ENCODE measurements at places on chromosomes 13 and 19.

DNA sequence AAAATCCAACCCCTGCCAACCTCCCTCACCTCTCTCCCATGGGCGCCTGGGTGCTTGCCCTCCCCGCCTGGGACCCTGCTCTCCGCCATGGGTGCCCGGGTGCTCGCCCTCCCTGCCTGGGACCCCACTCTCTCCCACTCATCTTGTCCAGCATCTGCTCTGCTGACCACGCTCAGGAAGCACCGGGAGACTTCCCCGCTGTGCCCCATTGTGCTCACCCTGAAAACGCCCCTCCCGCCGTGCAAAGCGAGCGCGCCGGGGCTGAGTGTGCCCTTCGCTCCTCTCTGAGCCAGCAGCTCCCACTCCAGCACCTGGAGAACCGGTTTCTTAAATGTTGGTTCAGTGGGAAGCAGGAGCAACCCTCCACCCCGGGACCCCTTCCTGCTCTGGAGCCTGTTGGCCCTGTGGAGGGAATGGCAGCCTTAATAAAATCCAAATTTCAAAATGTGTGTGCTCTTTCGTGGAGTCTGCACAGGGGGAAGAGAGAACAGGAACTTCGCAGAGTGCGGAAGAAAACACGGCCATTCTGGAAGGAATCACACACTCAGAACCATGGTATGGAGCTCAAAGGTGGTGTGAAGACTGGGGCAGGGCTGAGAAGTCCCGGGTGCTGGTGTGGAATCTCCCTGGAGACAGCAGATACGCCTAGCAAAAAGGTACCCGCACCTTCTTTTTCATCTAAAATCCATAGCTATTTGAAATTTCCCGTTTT is 23.1 kb upstream of the CDC16 start:
- no peak for DNase-seq

DNA sequence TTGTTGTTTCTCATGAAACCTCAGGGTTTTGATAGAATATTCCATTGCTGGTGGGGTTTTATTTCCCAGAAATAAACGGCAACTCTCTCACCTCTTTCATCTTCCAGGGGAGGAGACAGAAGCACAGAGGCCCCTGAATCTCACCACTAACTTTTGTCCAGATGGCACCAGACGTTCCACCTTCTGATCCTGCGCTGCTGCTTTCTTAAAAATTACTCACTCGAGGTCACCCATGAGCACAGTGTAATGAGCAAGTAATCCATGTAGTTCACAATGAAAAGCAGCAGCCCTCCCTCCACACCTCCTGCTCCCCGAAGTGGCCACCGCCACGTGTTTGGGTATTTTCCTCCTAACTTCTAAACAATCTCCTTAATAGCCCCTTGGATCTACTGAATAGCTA is 51.3 kb downstream of the TEX29 start:
- no peak for DNase-seq

- DNase-seq, result no peak
Measured at GRCh38 chr13:50990065-50990817, 80.7 kb downstream of the RNASEH2B start.

- no peak for DNase-seq
Measured at GRCh38 chr19:30873691-30874090, 475.5 kb downstream of the TSHZ3 start.

DNA sequence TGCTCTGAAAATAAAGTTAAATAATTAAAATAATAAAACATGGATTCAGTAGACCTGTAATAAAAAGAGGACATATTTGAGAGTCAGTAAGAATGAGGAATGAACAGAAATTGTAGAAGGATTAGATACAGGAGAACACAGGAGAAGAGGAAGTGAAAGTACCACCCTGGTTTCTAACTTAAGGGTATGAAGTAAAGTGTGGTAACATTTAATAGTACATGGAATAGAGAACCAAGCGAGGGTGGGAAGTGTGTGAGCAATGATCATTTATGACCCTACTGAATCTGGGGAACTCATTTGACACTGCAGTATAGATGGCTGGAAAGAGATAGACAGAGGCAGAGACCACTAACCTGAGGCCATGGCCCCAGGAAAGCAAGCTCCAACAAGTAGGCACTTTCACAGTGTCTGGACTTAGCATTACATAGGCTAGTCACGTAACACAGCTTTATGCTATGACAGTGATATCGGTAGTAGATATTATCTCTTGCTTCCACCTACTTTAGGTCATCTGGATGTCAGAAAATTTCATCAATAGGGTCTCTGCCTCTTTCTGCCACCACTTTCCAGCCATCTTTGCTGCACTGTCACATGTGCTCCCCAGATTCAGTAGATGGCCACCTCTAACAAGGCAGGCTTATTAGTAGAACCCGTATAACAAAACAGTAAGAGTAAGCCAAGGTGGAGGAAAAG is 633.9 kb upstream of the MIR17HG start:
- DNase-seq, result no peak

DNA sequence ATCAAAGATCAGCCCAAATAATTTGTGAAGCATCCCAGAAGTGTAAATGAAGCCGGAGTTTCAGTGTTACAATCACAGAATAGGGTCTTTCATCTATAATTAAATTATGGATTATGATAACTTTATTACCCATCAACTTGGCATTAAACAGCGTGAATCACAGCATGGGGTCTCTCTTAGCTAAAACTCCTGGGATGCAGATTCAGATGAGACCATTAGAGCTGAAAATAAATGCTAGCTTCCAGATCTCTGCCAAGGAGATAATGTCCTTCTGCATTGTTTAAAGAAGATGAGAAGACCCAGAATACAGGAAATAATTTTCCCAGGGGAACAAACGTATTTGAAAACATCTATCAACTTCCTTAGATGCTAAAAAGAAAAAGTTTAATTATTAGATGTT is 546.0 kb upstream of the PCDH9 start:
- DNase-seq, result no peak

DNA sequence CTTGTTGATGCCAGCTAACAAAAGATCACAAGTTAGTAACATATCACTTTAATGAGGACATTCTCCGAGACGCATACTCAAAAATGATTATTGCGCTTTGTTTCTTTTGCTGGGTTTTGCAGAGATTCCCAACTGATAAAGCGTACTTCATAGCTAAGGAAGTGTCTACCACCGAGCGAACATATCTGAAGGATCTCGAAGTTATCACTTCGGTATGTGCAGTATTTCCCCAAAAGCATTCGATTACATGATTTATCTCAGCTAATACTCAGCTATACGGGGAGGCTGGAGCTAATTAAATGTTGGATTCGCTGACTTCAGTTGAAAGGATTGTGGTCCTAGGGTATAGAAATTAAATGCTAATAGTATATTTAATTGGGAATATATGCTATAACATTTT is 166.3 kb downstream of the STK24 start:
- DNase-seq, result no peak
